ENCODE measurements at places on chromosomes 1 and 21. TPM values are rescaled to one million over a fixed set of nuclear protein-coding genes. Genes with fewer than 3 reads are reported as not detected.
A peak's percentile ranks its signal among the peaks of the same experiment; 100 is the strongest.

The IQGAP3 gene
- total RNA-seq: 2.9 TPM

The SLC30A2 gene
- total RNA-seq: not detected

DNA sequence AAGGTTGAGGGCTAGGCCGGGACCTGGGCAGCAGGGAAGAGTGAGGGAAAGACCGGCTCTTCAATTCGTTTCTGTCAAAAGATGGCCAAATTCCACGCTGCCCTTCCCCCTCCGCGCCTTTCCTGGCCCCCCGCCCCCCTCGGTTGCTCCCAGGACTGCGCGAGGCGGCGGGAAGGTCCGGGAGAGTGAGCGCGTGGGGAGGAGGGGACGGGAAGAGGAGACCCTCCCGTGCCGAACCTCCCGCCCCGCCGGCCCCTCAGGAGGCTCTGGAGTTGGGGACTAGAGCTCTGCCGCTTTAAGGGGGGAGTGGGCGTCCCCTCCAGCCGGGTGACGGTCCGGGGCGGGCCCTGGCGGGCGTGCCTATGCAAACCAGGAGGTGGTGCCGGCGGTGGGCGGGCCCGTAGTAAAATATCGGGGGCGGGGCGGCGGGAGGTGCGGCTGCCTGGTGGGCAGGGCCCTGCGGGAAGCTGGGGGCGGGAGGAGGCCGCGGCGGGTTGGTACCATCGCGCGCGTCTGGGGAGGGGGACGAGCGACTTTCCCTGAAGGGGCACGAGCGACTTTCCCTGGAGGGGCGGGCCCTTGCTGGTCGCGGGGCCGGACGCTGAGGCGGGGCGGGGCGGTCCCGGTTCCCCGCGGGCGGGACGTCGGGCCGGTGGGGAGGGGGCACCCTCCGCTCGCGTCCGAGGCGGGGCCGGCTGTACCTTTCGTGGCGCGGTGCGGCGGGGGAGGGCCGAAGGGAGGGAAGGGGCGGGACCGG lies 58.2 kb downstream of the BCL9 start:
- DNase-seq: peak; percentile 97

DNA sequence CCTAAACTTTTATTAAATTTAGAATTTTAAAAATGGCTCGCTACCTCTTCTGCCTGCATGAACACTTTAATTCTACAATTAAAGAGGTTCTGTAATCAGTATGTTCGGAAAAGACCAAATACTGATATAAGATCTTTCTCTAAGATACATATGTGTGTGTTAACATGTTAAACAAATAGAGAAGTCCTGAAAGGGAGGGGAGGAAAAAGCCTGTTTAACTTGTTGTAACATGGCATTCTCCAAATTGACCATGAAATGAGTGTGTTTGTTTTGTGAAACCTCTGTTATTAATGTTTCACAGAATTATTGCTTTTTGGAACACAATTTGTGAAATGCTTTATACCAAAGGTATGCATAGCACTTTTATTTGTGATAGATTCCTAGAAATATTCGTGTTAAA lies 77.0 kb downstream of the MARK1 start:
- no peak for DNase-seq
